ENCODE measurements at places on chromosomes 3 and 15.

DNA sequence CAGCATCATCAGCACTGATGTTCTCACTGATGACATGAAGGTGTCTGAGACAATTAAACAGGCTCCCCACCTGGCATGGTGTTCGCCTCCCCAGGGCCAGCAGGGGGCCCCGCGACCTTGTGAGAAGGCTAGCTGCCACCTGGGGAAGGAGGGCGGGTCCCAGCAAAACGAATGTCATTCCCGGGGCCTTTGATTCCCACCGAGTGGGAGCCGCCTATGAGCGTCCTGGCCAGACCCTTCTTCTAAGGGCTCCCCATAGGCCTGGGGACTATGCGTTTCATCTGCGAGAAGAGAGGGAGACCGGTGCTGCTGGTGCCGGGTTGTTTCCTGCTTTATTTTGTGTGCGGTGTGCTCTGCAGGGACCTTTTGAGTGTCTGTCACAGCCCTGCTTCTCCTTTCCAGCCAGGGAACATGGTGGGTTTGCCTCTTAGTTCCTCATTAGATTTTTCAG, 20.5 kb upstream of the MINDY4B start:
- DNase-seq: peak; percentile 37

DNA sequence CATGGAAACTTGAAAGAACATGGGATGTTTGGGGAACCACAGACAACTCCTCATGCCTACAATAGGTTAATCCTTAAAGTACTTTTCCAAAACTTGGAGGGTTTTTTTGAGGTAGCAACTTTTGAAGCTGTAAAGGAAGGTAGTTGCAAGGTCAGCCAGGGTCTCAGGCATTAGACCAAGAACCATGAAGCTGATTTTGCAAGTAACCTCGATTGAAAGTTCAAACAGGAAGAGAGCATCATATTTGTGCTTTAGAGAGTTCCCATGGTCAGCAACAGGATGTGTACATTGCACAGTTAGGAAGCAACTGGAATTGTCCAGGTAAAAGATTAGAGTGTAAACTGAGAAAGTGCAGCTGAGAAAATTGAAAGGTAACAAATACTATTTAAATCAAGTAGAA, 199.8 kb upstream of the NR2F2 start:
- no peak for DNase-seq

DNA sequence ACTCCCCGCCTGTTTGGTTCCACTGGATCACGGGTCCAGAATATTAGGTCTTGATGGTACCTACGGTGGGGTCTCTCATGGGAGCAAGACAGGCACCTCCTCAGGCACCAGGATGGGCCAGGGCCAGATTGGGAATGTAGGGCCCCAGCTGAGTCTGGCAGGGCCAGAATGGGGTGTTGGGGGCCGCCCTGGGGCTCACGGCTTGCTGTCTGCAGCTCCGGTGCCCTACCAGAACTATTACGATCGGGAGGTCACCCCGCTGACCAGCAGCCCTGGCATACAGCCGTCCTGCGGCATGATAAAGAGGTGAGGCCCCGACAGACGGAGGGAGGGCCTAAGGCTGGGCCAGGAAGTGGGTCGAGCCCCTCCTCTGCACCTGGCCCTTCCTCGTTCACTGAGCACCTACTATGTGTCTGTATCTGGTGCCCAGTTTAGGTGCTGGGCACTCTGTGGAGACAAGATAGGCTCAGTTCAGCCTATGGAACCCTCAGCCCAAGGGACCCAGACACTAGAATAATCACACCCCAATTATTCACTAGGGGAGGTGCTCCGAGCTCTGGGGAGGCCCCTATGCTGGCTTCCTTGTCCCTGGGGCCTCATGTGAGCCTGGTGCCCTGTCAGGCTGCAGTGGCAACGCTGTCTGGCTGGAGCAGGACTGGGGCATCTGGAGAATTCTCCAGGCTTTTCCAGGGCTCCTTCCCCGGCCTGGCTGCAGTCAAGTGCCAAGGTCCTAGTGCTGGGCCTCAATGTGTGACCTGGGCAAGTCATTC, 37.9 kb downstream of the PSTPIP1 start:
- DNase-seq: no peak

- no peak for DNase-seq
Observed at GRCh38 chr3:188780193-188781147, 391.3 kb upstream of the TPRG1 start.

- DNase-seq: peak; percentile 41
Observed at GRCh38 chr3:152302521-152303021, 33.8 kb downstream of the MBNL1 start.

DNA sequence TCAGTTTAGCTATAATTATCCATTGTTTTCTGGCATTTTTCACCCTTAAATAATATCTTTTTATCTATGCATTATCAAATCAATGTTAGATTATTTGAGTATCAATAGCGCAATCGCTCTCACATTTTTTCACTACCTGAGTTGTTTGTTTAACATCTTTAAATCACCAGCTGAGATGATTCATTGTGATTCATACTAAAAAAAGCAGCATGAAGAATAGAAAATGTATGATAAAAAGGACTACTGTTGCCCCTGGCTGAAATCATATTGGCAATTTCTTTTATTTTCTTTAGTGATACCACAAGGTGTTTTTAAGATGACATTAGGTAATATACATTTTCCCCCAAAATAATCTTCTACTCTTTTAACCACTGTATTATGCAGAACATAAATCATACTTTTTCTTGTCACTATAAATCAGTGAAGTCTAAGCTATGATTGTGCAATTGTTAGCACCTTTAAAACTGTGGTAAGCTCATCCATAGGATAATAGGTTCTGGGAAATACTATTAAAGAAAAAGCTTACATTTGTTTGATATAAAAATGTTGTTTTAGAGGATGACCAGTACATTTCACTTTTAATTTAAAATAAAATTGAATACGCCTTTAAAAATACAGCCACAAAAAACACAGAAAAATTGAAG, 889.1 kb downstream of the NAALADL2 start:
- no peak for DNase-seq

GRCh38 chr15:31265871-31266711, 60.5 kb upstream of the KLF13 start:
- no peak for DNase-seq

DNA sequence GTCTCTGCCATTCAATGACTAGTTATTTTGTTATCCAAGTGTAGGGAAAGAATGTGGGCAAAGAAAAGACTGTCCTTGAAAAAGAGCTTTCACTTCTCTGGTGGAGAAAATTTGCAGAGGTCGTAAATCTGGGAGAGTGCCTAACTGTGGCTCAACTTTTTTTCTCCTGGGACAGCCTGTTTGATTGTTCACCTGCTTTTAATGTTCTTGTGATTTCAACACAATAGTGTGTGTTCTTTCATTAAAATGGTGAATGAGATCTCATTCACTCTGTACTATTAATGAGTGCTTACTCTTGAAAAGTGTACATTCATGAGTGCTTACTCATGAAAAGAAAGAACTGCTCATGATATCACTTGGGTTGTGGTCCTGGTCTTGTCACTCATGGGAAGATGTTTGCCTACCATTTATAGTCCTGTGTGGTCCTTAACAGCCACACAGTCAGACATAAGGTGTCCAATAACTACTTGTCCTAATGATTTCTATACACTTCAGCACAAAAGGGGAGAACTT, 567.3 kb downstream of the GRM7 start:
- no peak for DNase-seq

GRCh38 chr15:59105854-59106253, 908 bp downstream of the CCNB2 start:
- peak; percentile 7 for DNase-seq

- DNase-seq: no peak
Observed at GRCh38 chr3:157914882-157915281, 191.3 kb downstream of the SHOX2 start.

DNA sequence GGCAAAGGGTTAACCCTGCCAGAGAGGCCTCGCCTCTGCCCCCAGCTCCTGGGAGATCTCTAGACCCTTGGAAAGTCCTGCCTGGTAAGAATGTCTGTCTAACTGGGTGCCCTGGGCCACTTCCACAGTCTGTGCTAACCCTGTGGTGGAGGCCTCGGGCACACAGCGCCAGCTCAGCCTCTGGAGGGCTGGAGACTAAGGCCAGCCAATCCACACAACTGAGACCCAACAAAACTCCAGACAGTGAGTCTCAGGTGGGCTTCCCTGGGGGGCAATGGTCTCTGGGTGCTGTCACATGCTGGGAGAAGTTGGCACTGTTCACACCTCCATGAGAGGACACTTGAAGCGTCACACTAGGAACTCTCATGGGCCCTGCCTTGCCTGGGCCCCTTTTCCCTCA, 19.5 kb downstream of the ZXDC start:
- no peak for DNase-seq

DNA sequence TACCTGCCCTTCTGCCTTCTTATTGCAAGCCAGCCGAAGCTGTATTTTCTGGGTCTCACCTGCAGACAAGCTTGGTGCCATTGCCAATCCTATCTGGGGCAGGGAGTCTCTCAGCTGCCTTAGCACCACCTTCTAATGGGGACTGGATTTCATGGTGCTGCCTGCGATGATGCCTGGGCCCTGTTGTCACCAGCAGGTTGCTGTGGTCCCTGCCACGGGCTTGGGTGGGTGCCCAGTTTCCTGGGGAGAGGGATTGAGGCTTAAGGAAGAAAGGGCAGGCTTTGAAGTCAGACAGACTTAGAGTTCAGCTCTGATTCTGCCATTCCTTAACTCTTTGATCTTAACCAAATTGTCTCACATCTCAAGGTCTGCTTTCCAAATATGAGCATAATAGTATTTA, 87.4 kb upstream of the CD96 start:
- DNase-seq: no peak

GRCh38 chr15:72334842-72335241, 14.9 kb upstream of the CELF6 start:
- DNase-seq: no peak

DNA sequence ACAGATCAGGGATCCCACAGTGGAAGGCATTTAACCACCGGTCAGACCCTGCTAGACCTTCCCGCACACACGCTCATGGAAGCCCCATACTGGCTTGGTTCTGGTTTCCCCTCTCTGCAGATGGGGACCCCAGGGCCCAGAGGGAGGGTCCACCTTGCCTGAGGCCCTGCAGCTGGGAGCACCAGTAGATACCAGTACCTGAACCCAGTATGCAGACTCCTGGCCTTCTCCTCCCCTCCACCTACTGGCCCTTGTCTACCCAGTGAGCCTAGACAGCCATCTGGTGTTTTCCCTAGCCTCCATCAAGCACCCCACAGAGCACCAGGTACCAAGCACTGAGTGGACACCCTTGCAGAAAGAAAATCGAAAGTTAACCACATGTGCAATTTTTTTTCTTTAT, 65.1 kb downstream of the MEGF11 start:
- DNase-seq: no peak

DNA sequence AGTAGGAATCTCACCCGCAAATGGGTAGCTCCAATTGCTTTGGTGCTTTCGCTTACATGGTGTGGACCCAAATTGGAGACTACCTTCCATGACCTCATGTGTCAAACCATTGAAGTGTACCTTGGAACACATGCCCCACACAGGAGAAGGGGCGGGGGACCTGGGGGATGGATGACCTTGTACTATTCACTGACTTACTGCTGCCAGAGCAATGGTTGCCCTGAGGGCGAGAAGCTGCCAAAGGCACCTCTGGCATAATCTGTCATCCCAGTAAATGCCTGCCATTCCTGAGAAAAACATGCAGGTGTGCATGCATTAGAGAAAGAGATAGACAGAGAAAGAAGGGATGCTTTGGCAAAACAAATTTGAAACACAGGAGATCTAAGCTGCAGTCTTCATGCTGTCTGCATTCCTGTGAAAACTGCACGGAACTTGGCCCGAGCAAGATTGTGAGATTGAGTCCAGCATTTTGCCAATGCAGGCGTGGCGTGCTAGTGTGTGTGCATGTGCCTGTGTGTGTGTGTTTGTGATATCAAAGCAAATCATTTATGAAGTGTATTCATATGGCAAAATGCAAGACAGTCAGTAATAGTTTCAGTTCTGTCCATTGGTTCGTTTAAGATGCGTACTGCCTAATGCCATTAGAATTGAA, 219.5 kb upstream of the MDFIC2 start:
- DNase-seq: no peak

DNA sequence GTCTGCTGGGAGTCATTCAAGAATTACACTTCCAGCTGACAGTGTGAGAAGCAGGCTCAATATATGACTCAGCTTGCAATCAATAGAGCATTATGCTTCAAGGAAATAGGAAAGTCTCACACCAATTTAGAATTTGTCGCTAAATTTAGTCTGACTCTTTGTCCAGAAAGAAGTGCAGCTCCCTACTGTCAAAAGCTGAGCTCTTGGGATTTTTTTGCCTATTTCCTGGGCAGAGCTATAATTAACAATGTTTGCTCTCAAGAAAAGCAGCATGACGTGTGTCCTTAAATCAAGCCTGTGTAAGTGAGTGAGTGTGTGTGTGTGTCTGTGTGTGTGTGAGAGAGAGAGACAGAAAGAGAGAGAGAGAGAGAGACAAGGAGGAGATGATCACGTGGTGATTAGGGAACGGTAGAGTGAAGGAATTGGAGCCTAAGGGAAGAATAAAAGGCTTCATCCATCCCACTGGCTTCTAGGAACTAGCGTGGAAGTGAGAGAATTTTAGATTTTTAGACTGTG, 16.4 kb upstream of the SLC35G2 start:
- DNase-seq: no peak

DNA sequence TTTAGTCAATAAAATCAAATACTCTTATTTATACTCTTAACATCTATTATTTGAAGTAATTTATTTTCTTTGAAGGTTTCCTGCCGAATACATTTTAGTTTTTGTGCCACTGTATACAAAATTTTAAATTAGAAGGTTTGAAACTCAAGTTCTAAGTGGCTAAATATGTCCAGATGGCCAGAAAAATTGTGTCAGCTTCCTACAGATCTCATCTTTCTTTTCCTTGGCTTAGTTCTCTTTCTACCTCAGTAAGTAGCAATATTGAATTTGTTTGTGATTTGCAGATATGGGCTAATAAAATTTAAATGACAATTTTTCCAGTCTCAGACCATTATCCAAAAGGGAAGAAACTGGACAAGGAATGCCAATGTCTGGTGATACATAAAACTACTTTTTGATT, 452.1 kb downstream of the ROBO2 start:
- no peak for DNase-seq

- peak; percentile 75 for DNase-seq
Observed at GRCh38 chr3:30768703-30769550, 125.5 kb downstream of the GADL1 start.

GRCh38 chr3:87691109-87691508, 367.7 kb downstream of the CGGBP1 start:
- DNase-seq: no peak

GRCh38 chr15:34584330-34584668, 848 bp upstream of the GOLGA8B start:
- DNase-seq: no peak

GRCh38 chr3:11288786-11289637, 16.8 kb downstream of the ATG7 start:
- no peak for DNase-seq

DNA sequence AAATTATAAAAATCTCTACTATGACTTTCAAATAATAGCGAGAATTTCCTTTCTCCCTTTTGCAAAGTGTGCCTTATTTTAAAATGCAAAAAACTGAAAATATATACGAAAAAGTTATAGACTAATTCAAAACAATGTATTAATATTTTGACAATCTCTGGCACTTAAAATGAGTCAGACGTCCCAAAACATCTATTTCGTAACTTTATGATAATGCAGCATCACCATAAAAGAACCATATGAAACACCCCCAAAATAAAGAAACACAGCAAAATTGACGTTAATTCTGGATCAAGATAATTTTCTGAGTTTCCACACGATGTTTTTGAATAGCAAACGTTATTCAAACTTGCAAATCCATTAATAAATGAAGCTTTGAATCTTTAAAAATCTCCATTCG, 1.0 kb downstream of the COPS2 start:
- no peak for DNase-seq

GRCh38 chr3:10310578-10310977, 10.3 kb downstream of the SEC13 start:
- DNase-seq: no peak
